ENCODE measurements at places on chromosomes 1 and 21.
A peak's percentile ranks its signal among the peaks of the same experiment; 100 is the strongest.

DNA sequence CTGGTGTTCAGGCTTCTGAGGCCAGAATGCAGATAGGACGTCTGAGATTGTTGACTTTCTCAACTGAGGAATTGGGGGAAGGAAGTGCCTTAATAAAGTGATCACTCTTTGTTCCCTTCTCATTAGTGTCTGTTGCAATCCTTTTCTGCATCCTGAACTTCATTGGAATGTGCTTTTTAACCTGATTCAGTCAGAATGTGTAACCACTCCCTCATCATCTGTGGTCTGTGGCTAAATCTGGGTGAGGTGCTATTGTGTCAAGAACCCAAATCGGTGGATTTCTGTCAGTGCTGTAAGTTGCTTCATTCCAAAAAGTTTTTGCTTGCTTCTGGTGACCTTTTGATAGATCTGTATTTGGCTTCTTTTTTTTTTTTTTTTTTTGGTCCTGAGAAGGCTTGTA lies 38.2 kb downstream of the ARID1A start:
- DNase-seq: peak; percentile 15

- no peak for DNase-seq
Measured at GRCh38 chr1:57361516-57361915, 62.3 kb downstream of the DAB1 start.

GRCh38 chr1:241964550-241965282 lies 7.1 kb downstream of the BECN2 start:
- no peak for DNase-seq

DNA sequence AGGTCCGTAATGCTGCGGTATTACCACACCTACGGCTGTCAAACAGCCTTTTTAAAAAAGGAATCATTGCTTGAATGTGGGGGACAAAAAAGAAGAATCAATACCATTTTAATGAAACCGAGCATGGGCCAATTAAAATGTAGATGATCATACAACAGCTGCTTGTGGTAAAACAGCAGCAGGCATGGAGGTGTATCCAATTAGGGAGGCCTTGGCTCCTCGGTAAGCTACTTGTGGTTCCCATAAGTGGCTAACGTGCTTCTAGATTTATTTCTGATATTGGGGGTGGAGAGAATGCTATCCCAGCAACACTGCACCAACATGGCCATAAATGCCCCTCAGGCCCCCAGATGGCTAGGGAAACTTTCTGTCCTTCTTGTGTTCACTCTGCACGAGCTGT lies 1.8 kb downstream of the PTPN14 start:
- no peak for DNase-seq

GRCh38 chr21:34983680-34984086 lies 65.4 kb downstream of the RUNX1 start:
- no peak for DNase-seq

DNA sequence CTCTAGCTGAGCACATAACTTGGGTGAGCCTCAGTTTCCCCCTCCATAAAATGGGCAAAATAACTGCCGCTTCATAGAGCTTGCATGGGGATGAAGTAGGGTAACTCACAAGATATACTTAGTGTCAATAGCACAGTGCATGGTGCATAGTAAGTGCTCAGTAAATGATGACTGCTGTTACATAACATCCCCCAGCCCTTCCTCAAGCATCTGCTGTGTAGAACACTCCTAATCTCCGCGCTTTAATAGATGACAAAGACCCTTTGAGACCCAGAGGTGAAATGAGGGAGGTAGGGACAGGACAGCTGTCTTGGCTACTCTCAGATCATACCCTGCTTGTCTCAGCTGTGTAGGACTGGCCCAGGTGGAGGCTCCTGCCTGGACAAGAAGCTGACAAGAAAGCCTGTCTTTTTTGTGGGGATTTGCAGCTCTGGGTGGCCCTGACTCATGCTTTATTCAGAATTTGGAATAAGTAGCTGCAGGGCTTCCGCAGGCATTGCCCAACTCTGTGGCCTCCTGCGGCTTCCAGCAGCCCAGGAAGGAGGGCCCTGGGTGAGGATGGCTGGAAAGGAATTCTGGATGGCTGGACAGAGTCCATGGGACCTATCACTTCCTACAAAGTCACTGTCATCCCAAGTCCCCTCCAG lies 20.7 kb upstream of the PADI4 start:
- no peak for DNase-seq

DNA sequence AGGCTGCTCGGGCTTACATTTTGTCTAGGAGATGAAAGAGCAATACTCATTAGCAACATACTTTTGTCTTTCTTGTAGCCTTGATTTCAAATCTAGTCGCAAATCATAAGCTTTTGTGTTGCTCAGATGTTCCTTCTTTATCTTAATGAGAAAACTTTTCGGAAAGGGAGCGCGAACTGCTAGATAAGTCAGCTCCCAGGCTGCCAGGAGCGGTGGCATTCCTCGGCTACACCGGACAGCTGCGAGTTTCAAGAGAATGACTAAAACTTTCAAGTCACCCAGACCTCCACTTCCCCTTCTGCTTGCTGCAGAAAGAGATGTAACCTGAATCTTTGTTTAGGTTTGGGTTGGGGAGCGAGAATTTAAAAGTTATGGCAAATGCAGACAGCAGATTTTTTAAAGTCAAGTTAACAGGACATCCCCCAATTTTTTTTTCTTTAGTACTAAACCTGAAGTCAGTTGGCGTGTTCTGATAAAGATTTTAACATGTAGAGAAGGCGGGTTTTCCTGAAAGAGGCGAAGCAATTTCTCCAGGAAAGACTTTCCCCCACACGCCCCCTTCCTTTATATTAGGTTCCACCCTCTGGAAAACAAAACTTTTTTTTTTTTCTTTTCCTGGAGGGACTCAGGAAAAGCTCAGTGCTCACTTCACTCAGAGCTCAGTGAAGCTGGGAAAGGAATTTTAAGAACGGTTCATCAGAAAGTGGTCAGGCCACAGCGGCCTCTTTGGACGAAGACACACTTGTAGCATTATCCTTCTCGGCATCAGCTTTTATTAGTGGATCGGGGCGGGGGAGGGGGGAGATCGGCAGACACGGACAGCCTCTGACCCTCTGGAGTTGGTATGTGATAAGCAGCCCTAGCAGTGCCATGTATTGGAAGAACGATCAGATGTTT lies at the start of gene LHX8:
LHX8 (plus strand) TSS at position 639 of the 897 bp plus-strand sequence. CDS start 2,227 bp downstream, outside the sequence.
- no peak for DNase-seq

DNA sequence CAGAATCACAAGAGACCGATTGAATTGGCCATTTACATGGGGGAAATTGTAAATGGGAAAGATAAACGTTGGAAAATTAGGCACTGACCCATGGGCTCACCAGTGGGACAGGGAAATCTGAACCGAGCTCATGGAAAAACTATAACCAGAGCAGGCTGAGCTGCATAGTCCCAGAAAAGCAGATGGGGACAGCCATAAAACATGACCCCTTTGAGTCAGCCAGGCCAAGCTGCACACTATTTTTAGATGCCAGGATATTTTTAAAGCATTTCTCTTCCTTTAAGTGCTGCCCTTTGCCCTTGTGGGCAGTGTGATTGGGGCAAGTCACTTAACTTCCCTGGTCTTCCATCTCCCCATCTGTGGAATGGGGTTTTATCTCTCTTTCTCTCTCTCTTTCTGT lies 184.1 kb downstream of the FOXD2 start:
- no peak for DNase-seq

GRCh38 chr1:179029321-179029759 lies 3.6 kb downstream of the FAM20B start:
- no peak for DNase-seq

DNA sequence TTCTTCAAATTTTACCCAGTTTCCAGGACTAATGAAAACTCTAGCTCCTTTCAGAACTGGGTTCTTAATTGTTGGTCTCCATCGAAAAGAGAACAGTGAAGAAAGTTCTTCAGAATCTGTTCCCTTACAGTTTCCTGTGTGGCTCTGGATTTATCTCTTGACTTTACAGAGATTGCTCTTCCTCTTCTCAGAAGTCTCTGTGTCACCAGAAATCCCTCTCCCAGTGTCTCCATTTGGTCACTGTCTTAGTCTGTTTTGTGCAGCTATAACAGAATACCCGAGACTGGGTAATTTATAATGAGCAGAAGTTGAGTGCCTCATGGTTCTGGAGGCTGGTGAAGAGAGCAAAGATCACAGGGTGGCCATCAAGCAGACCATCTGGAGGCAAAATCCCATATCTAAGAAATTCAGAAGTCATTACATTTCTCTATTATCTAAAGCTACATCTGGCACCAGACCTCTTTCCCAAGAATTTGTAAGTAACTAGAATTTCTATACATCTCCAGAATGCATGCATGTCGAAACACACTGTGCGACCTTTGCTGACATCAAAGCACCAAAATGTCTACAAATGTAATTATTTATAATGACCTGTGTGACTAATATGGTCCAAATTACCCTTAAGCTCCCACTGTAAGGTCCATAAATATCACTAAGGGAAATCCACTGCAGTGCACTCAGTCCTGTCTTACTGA lies 65.4 kb upstream of the KRTAP19-8 start:
- no peak for DNase-seq

GRCh38 chr1:184437291-184437690 lies 50.5 kb downstream of the C1orf21 start:
- no peak for DNase-seq

DNA sequence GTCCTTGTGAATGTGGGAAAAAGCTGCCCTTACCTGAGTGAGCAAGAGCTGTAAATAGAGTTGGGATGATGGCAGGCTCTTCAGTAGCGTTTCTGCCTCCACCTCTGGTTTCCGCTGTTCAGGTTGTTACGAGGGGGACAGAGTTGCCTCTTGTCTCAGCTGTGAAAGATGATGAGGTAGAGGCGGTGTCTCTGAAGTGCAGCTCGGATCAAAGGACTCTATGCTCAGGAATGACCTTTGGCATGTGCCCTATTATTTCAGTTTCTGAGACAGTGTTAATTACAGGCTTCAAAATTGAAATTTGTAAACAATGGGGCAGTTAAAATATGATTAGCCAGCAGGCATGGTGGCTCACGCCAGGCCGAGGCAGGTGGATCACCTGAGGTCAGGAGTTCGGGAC lies 70.3 kb downstream of the VPS26C start:
- no peak for DNase-seq

DNA sequence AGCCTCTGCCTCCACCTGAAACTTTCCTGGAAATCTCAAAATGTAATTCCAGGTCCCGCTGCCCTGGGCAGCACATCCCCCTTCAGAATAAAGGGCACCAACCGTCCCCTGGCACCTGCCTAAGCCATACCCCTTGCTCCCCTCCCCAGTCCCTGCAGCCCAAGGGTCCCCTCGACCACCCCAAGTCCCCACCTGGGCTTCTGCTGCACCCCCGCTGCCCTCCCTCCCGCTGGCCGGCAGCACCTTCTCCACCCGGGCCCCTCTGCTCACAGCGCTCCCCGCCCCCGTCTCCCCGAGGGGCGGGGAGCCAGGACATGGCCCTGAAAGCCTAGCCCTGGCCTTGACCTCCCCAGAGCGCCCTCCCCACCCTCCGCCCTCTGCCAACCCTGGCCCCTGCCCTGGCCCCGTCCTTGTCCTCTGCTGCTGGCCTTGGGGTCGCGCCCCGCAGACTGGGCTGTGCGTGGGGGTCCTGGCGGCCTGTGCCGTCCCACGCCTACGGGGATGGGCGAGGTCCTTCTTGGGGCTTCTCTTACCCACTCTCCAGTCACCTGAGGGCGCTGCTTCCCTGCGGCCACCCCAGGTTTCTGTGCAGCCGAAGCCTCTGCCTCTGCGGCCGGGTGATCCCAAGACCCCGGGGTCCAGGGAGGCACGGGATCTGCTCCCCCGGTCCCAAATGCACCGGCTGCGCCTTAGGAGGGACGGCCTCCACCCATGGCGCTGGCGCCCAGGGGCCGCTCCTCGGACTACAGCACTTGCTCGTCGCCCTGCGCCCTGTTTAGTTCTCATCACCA lies 41.7 kb downstream of the WDR4 start:
- no peak for DNase-seq

- no peak for DNase-seq
Measured at GRCh38 chr1:8625981-8626898, 191.2 kb downstream of the RERE start.

GRCh38 chr1:76035053-76035452 lies 39.5 kb upstream of the ST6GALNAC3 start:
- no peak for DNase-seq

DNA sequence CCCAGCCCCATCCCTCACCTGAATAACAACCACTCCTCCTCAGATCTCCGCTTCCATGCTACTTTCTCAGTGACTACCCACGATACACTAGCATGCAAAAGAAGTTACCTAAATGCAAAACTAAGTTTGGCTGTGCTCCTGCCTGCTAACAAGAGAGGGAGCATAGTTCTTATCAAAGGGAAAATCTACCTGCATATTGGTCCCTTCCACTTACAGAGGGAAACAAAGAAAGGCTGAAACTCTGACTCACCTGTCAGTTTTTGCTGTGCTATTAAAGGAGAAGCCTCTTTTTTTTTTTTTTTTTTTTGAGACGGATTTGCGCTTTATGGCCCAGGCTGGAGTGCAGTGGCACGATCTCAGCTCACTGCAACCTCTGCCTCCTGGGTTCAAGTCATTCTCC lies 43.8 kb upstream of the RAVER2 start:
- no peak for DNase-seq

DNA sequence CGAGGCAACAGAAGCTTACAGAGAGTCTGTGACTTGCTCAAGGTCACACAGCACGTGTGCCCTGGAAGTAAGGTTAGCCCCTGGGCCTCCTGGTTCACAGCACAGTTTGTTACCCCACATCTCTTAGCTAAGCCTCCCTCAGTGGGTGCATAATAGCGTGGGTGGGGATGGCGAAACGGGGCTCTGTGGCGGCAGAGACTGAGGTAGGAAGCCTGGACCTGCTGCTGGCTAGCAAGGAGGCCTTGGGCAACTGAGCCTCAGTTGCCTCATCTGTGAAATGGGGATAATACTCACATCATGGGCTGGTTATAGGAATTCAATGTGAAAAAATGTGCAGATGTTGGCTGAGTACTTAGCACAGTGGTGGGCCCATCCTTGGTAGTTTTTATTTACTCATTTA lies 596 bp downstream of the PADI4 start:
- no peak for DNase-seq

- DNase-seq: no peak
Measured at GRCh38 chr1:153698020-153698922, 19.8 kb downstream of the NPR1 start.

GRCh38 chr1:59928996-59929395 lies 2.4 kb upstream of the CYP2J2 start:
- no peak for DNase-seq

DNA sequence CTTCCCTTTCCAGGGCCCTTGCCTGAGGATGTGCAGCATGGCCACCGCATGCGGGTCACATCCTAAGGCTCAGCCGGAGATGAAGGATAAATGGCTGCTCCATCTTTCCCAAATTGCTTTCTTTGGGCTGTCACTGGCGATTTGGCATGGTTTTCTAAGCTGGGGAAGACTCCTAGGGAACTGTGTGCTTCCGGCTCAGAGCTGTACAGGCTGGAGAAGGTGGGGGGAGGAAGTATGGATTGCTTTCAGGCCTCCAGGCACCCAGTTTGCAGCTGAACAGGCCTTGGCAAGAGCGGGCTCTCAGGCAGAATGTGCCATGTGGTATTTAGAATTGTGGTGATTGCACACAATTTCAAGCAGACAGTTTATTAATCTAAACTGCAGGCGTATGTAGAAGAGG lies 48.9 kb downstream of the TMEM53 start:
- DNase-seq: no peak

DNA sequence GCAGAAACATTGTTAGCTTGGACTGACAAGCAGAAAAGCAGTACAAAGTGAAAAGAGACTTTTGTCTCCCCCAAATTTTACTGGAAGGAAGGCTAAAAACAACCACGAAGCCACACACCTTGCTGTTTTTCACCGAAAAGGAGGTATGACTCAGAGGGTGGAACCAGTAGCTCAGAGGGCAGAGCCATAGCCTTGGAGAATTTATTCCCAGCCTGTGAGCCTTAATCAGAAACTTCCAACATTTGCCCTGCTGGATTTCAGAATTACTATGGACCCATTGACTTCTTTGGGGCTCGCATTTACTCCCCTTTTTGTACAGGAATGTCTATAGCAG lies 32.0 kb downstream of the RPS6KC1 start:
- no peak for DNase-seq

Data from CD4-positive, alpha-beta memory T cell (primary cell).